Kasumi-1 (cell line): ENCODE measurements at places on chromosomes 1 and 21.

DNA sequence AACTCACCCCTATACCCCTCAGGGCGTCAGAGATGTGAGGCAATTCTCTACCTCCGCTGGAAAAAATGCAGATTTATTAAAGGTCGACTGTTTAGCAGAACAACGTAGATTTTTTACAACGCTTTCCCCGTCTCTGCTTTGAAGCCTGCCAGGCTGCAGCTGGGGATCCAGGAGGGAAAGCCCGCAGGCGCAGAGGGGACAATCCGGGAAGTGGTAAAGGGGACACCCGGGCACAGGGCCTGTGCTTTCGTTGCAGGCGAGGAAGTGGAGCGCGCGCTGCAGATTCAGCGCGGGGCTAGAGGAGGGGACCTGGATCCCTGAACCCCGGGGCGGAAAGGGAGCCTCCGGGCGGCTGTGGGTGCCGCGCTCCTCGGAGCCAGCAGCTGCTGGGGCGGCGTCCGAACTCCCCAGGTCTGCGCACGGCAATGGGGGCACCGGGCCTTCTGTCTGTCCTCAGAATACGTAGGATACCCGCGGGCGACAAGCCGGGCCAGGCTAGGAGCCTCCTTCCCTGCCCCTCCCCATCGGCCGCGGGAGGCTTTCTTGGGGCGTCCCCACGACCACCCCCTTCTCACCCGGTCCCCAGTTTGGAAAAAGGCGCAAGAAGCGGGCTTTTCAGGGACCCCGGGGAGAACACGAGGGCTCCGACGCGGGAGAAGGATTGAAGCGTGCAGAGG is 5.5 kb downstream of the SIM2 start:
- no peak for DNase-seq

DNA sequence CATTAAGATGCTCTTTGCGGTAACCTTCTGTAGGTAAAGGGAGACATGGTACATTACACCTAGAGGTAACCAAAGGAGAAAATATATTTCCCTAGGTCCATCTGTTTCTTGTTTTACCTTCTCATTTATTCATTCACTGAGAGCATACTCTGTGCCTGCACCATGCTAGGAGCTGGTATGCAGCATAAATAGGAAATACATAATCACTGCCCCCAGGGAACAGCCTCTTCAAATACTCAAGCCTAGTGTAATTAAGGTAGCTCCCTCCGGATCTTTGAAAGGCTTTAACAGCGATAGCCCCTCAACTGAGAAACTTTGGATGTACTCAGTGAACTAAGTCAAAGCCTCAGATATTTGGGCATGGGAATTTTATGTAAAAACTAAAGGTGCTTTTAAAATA is 123.6 kb downstream of the GABPA start:
- no peak for DNase-seq

DNA sequence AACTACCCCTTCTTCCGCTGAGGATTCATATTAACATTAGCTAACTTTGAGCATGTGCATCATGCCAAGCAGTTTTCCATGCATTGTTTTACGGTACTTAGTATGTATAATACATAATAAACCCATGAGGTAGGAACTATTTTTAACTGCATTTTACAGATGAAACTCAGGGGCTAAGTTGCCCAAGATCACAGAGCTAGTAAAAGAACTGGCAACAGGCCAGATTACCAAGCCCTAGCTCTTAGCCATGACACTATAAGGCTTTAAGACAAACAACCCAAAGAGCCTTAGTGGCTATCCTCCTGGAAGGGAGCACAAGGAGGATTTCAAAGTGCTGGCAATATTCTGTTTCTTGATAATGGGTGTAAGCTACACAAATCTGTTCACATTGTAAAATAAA is 6.1 kb downstream of the AK2 start:
- DNase-seq = no peak

- DNase-seq = no peak
These were observed 76.5 kb upstream of the C1orf21 start for GRCh38 chr1:184310157-184310819.

GRCh38 chr1:245110406-245110805 is 44.4 kb upstream of the KIF26B start:
- DNase-seq = no peak

- DNase-seq = no peak
These were observed 185.2 kb downstream of the LEPR start for GRCh38 chr1:65605621-65606020.

- no peak for DNase-seq
These were observed 293.5 kb upstream of the VAMP3 start for GRCh38 chr1:7477593-7477992.

DNA sequence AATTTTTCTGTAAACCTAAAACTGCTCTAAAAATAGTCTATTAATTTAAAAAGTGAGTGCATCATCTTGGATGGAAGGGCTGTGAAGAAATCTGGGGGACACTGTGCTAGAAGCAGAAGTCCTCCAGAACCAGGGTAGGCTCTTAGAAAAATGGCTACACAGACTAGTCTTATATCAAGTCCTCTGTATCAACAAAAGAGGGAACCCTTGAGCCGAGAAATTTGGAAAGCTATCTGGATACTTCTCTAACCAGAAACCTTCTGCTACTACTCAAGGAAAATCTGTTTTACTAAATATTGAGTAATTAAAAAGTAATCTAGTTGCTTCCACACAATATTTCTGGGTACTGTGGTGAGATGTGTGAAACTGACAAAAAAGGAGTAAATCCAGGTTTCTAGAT is 92.1 kb downstream of the WDR3 start:
- no peak for DNase-seq

DNA sequence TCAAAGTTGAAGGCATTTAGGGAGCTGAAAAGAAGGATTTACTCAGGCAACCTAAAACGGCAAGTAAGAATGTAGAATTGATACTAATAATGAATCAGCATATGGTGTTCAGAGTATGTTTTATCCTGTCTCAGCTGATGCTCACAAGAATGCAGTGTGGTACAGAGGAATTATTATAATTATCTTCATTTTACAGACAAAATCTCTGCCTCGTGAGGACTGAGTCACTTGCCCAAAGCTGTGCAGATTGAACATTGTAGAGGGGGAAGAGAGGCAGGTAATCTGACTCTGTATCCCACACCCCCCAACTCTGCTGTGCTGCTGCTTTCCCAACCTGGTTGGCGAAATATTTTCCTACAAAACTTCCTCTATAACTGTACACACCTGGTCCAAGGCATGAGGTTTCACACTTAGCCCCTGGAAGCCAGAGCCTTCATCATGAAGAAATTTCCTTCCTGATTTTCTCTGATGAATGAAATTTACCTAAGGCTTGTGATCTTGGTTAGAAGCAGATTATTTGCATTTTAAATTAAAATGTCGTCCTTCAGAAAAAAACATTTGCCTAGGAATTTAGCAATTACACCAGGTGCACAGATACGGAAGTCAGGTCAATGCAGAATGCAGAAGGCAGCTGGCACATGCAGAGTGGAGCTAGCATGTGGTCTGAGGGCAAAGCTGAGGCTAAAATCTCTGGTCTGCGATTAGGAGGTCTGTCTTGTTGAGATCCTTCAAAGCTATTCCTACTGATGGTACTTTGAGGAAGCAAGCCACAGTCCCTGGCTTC is 52.8 kb downstream of the DPT start:
- DNase-seq = no peak

- no peak for DNase-seq
These were observed 75.7 kb upstream of the RAVER2 start for GRCh38 chr1:64669098-64669675.

- peak; percentile 95 for DNase-seq
These were observed 13.7 kb downstream of the LRRC8B start for GRCh38 chr1:89538361-89538760.

- no peak for DNase-seq
These were observed 1331.2 kb upstream of the B3GALT2 start for GRCh38 chr1:194517567-194517966.

- no peak for DNase-seq
These were observed 244.7 kb downstream of the MRPL39 start for GRCh38 chr21:25362375-25363267.

DNA sequence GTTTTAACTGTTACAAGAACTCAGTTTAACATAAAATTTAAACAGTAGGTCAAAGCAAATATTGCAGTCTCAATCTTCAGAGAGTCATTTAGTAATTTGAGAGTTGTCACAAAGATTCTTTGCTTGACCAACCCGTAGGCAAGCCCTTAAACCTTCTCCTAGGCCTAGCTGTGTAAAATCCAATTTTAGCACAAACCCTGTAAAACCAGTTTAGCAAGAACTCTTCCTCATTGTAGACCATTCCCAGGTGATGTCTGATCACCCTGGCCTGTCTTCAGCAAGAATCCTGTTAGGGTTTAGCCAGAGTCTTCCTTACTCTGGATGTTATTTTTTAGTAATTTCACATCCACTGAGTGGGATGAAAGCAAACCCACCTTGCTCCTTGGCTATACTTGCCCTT is 30.1 kb downstream of the LRIG2 start:
- DNase-seq = no peak

- no peak for DNase-seq
These were observed 154.3 kb downstream of the DNM3 start for GRCh38 chr1:171995573-171995972.

DNA sequence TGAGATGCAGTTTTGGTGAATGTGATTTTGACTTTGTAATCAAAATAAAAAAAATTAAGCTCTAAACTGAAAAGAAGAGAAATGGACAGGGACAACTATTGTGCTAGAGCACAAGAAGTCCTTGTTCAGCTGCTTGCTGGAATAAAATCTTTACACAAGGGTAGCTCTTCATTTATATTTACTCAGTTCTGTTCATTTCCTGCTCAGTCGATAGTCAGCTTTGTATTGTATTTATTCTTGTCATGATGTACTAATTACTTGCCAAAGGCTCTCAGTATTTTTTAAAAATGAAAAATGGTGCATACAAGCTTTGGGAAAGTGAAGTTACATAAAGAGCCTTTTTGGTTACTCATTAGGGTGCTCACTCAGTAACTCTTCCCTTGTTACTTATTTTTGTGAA is 17.8 kb downstream of the F5 start:
- no peak for DNase-seq

DNA sequence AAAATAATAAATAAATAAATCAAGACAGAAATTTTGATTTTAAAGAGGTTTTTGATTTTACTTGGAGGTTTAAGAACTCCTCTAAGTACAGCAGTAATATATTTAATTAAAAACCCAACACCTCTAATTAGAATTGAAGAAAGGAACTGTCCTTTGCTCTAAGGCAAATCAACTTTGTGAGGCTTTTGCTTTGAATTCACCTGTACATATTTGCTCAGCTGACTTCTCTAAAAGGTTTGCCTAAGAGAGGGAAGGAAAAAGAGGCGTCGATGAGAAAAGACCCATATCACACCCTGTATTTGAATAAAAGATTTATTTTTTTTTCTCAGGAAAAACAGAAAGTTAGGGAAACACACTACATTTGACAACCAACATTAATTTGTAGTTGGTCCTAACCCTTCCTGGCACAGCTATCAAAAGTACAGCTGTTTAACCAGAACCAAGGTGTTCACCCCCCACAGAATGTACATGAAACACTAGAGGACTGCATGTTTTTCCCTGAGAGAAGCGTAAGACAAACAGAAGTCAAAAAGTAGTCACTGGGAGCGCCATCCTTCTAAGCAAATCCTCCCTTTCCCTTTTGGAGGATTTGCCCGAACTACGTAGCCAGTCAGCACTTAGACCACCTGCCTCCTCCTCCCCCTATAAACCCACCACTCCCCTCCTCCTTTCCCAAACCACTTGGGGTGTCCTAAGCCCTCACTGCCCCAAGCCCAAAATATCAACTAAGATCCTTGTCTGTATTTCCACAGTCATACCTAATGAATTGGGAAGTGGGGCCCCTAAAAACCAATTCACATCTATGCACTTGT is 4.9 kb downstream of the MCL1 start:
- no peak for DNase-seq

- DNase-seq = no peak
These were observed 56.0 kb downstream of the KANK4 start for GRCh38 chr1:62263006-62263813.

GRCh38 chr21:36908260-36908908 is 58.1 kb downstream of the HLCS start:
- no peak for DNase-seq

DNA sequence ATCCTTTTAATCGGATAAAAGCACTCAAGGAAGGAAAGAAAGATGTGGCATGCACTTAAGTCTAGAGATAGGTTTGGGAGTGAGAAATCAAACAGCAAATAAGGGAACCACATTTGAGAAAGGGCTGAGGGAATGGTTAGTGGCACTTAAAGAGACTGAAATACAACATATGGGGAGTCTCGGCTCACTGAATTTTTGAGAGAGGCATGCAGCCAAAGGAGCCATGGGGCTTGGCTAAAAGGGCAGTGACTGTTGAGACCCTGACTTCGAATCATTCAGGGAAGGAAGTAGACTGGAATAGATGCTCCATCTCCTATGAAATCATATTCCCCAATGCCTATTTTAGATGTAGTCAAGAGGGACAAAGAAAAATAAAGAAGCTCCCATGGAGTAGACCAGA is 58.3 kb upstream of the HAO2 start:
- no peak for DNase-seq

DNA sequence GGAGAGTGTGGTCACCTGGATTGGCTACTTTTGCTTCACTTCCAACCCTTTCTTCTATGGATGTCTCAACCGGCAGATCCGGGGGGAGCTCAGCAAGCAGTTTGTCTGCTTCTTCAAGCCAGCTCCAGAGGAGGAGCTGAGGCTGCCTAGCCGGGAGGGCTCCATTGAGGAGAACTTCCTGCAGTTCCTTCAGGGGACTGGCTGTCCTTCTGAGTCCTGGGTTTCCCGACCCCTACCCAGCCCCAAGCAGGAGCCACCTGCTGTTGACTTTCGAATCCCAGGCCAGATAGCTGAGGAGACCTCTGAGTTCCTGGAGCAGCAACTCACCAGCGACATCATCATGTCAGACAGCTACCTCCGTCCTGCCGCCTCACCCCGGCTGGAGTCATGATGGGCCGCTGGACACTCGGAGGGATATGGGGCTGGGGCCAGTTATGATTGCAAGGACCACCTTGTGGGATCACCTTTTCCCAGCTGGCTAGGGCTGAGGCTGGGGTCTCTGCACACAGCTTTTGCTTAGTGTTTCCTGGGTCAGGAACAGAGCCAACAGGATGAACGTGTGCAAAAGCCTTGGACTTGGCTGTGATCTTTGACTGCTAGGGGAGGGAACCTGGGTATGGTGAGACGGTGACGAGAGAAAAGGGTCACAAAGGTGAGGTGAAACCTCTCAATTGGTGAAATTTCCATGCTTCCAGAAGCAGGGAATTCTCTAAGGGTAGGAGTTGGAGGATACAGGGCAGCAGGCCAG is 4.3 kb upstream of the GNAI3 start:
- no peak for DNase-seq

DNA sequence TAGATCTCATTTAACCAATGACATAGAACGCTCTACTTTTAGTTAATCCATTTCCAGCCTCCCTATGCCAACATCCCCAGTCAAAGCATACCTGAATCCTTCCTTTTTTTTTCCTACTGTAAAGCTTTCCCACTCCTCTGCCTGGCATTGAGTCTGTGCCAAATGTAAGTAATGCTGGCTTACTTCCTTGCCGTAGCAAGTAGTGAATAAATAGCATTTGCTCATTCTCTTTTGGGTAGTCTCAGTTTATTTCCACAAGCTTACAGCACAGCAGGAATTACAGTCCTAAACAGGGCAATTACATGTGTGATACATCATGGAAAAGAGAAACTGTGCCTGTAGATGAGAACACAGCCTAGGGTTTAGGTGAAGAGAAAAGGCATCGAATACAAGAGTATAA is 352.6 kb upstream of the NEGR1 start:
- no peak for DNase-seq

- no peak for DNase-seq
These were observed 3.8 kb downstream of the DVL1 start for GRCh38 chr1:1345384-1345783.

- no peak for DNase-seq
These were observed 19.4 kb downstream of the HSD11B1 start for GRCh38 chr1:209723756-209724693.

GRCh38 chr1:218547957-218548730 is 203.0 kb downstream of the TGFB2 start:
- no peak for DNase-seq

GRCh38 chr1:42844592-42845140 is 1.7 kb upstream of the ZNF691 start:
- no peak for DNase-seq
